ENCODE measurements at places on chromosomes 12 and 14.
A peak's percentile ranks its signal among the peaks of the same experiment; 100 is the strongest.

DNA sequence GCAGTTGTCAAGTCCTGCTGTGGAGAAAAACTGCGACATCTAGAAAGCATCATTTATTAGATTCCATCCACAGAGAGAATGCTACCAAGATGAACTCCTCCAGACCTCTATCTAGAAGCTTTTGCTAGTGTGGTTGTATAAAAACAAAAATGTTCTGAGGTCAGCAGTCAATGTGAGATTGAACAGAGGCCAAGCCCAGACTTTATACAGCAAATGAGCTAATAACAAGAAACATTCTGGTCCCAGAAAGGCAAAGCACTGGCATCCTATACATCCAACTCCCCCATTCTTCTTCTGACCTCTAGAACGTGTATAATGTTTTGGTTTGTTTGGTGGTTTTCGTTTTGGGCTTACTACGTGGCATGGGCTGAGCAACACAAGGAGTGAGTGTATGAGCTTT is 26.7 kb upstream of the RIN3 start:
- DNase-seq, result no peak

DNA sequence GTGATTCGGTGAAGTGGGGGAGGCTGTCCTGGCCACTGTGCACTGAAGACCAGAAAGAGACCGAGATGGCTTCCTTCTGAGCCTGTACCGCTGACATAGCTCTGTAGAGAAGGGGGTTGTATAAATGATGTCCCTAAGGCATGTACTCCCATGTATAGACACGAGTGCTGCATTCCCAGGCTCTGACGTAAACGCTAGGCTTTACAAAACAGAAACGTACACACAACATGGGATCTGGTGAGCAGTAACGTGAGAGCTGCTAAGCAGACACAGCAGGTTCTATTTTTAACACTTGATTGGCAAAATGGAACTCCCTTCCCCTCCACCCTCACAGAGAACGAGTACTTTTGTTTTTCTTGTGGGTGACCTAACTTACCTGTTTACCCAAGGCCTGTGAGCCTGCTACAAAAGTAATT is 35.9 kb downstream of the ACADS start:
- DNase-seq, result no peak

DNA sequence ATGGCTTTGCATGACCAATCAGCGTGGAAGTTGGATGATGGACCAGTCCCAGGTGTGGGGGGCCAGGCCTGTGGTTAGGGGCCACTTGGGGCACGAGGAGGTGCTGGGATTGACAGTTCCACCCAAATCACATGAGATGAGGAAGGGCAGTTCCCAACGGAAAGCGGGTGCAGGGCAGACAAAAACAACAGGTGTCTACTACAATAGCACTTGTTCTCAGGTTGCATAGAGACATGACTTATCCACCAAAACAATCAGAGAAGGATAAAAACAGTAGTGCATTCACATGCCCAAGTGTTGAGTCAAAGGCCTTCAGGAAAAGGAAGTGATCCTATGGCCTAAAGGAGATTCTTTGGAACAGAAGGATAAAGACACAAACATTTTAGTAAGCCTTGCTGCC is 14.6 kb upstream of the EIF2B2 start:
- DNase-seq, result no peak

DNA sequence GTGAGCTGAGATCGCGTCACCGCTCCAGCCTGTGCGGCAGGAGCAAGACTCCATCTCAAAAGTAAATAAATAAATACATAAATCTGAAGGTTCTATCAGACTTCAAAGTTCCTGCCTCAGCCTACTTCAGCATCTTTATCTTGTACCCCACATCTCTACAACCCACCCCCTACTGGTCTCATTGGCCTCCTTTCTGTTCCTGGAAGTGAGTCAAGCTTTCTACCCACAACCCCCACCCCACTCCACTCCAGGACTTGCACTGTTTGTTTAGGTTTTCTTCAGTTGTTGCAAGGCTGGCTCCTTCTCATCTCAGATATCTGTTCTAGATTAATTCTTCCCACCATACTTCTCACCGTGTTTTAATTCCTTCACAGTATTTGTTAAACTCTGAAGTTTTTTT is 714 bp upstream of the PSMC6 start:
- DNase-seq, result no peak

- no peak for DNase-seq
These were observed 29.7 kb upstream of the CHST11 start for GRCh38 chr12:104426926-104427546.

- peak; percentile 46 for DNase-seq
These were observed 32.2 kb upstream of the GNG2 start for GRCh38 chr14:51828017-51828797.

GRCh38 chr14:104392001-104392395 is 187.6 kb upstream of the C14orf180 start:
- DNase-seq, result no peak

DNA sequence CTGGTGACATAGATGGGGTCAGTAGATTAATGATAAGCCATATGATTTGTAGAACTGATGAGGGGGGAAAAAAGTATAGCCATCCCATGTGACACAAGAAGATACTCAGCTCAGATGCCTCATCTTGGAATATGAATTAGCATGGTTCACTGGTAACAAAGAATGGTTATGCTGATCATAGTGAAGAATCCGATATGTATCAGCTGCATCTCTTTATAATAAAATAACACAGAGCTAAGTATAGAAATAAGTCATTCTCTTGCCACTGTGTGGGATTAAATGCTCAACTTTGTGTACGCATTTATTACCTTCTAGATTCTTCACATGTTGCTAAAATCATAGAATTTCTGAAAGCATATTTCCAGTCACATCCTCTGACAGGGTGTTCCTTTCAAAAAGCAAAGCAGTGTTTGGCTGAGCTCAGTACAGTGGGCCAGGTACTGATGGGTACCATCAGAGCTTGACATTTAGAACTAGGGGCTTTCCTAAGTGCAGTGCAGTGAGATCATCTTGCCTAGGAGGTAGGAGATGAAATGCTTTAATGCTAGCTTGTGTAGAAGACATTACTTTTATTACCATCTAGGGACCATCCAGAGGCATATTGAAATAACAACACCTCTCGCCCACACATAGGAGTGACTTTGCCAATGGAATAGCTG is 256.2 kb downstream of the TMEM117 start:
- DNase-seq, result no peak

- no peak for DNase-seq
These were observed 46.0 kb downstream of the TSHR start for GRCh38 chr14:81001447-81001846.

- no peak for DNase-seq
These were observed 349.7 kb upstream of the FAR2 start for GRCh38 chr12:28799348-28799747.

GRCh38 chr12:95582230-95583058 is 31.2 kb upstream of the USP44 start:
- DNase-seq, result no peak

DNA sequence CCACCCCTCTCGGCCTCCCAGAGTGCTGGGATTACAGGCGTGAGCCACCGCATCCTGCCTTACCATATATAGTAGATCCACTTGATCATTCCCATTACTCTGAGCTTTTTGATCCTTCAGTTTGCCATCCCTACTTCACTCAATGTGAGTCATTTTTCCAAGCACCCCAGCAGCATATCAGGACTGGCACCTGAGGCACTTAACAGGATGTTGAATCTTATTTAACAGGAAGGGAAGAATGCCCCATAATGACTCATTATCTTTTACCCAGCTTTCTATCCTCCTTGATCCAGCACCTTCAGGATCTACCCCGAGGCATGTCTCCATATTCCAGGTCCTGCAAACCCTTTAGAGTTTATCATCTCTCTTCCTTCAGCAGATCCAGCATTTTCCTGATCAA is 84.9 kb upstream of the CMKLR1 start:
- no peak for DNase-seq

GRCh38 chr14:55339770-55340169 is 68.5 kb downstream of the FBXO34 start:
- no peak for DNase-seq

DNA sequence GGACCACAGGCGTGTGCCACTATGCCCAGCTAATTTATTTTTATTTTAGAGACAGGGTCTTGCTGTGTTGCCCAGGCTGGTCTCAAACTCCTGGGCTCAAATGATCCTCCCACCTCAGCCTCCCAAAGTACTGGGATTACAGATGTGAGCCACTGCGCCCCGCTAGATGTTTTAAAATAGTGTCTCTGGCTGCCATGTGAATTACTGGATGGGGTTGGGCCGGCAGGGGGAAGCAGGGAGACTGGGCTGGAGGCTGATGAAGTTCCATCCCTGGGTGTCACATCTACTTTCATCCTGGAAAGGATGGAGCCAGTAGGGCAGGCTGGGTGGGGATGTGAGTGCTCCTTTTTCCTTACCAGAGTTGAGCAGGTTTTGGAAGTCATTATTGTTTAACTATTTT is 46.1 kb downstream of the DNAH10 start:
- no peak for DNase-seq

DNA sequence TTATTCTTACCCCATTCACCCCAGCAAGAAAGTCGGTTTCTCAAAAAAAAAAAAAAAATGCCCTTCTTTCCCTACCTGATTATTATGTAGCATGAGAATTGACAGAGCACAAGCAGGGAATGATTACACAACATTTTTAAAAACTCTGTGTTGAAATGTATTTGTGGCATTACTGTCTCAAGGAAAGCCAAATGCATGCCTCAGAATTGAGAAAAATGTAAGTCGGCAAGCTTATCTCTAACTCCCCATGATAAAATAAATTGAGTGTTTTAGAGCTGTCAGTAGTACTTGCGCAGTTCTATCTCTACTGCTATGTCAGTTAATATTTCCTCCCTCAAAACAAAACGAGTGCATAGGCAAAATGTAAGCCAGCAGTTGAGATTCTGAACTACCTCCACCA is 25.7 kb downstream of the ANO4 start:
- no peak for DNase-seq

- DNase-seq, result no peak
These were observed 56.4 kb upstream of the RNU6-8 start for GRCh38 chr14:32259368-32260013.

- DNase-seq, result no peak
These were observed 89.9 kb downstream of the FLRT2 start for GRCh38 chr14:85619851-85620250.

DNA sequence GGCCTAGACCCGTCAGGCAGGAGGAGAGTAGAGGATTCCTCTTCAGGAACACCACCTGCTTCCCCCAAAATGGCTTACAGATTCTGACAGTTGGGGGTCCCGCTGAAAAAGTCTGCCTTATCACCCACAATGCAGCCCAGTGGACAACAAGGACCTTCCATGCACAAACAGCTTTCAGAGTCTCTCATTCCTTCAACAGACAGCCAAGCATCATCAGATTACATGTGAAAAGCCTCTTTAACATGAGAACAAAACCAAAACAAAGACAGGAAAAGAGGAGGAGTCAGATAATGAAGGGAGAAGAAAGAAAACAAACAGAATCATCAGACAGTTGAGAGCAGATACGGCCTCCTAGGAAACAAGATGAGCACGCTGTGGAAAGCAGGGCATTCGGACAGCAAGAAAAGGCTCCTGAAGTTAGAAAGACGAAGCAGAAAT is 18.3 kb downstream of the KCTD10 start:
- DNase-seq, result no peak

- DNase-seq, result no peak
These were observed 45.2 kb upstream of the C14orf132 start for GRCh38 chr14:95993768-95994592.

DNA sequence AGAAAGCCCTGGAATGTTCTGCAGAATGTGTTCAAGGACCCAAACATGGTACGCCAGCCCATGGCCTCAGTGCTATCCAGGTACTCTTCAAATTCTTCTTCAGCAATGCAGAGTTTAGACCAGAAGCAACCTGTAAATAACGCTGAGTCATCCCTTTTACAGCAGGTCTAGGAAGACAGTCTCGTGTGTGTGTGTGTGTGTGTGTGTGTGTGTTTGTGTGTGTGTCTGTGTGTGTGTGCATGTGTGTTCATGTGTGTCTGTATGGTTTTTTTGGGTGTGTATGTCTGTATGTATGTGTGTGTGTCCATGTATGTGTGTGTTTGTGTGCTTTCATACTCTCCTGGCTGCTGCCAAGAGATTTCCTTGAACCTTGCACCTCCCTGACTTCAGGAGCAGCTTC is 60.1 kb upstream of the RFX4 start:
- DNase-seq, result no peak

- DNase-seq, result no peak
These were observed 716 bp upstream of the PTGDR start for GRCh38 chr14:52266782-52267181.

- no peak for DNase-seq
These were observed 44.7 kb upstream of the MDM1 start for GRCh38 chr12:68376901-68377300.

DNA sequence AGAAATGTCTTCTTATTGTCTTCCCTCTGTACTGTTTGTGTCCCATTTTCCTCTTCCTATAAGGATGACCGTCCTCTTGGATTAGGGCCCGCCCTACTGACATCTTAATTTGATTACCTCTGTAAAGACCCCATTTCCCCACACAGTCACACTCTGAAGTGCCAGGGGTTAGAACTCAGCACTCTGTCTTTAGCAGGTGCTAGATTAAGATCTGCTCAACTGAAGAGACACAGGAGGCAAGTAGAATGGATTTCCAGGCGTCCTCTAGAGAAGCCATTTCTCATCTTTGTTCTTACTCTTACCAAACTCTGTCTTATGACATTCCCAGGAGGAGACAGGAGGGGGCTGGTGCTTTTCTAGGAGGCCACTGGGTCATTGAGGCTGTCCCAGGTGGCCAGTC is 50.8 kb downstream of the VCPKMT start:
- no peak for DNase-seq

GRCh38 chr12:57522887-57523705 is 472 bp downstream of the MBD6 start:
- peak; percentile 30 for DNase-seq

- no peak for DNase-seq
These were observed 12.1 kb upstream of the LRTM2 start for GRCh38 chr12:1808036-1808797.

DNA sequence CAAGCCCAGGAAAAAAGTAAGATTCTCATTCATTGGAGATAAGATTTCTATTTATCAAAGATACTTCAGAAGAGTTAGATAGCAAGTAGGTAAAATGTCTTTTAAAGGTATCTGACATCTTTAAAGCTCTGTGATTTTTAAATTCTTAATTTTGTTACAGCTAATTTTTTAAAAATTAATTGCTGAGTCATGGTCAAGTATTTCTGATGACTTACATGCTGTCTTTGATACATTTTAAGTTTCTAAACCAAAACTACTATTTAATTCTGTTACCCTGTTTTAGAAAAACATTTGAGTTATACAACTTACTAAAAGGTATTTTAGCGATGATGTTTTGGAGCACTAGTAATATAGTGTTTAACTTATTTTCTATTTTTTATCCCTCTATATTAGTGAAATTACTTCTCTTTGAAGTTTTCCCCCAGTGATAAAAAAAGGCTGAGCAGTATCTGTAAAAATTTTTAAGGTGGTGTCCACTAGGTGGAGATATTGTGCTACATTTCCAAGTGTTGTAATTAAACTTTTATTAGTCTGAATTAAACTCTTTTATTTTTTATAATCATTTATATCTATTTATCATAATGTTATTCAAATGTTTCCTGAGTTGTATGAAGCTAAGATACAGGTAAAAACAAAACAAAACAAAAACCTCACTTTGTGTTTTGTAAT is 11.5 kb downstream of the ALG10 start:
- no peak for DNase-seq
